Thymus (tissue), 14 donors: ENCODE measurements at places on chromosomes 6 and 20. TPM values are rescaled to one million over a fixed set of nuclear protein-coding genes. Genes with fewer than 3 reads are reported as not detected.

GRCh38 chr20:50041246-50041873 is 58.6 kb downstream of the SNAI1 start:
- no peaks in the 10 kb centered on the region for H3K36me3 ChIP-seq
- DNase-seq = peak; percentile 43
- no peaks in the 10 kb centered on the region for H3K4me1 ChIP-seq
- H3K4me3 ChIP-seq = no peak overlapping the region
- H3K27ac ChIP-seq = no peak overlapping the region

- H3K4me3 ChIP-seq = no peak overlapping the region
- H3K4me1 ChIP-seq = no peaks in the 10 kb centered on the region
- no peaks in the 10 kb centered on the region for H3K36me3 ChIP-seq
- no peak overlapping the region for H3K27ac ChIP-seq
Observed at GRCh38 chr6:149815788-149816187, 48.4 kb downstream of the LRP11 start.

- no peaks in the 10 kb centered on the region for H3K4me1 ChIP-seq
- no peak overlapping the region for H3K27ac ChIP-seq
- H3K27me3 ChIP-seq = no peaks in the 10 kb centered on the region
- no peak for DNase-seq
- H3K4me3 ChIP-seq = no peak overlapping the region
Observed at GRCh38 chr20:22795433-22795832, 211.1 kb upstream of the FOXA2 start.

NCR2 gene
- total RNA-seq = not detected

KCNK16 gene
- not detected for total RNA-seq

GRCh38 chr6:166592821-166593220 is 6.3 kb upstream of the RAMACL start:
- H3K27ac ChIP-seq = no peak overlapping the region
- no peak for DNase-seq
- no peaks in the 10 kb centered on the region for H3K27me3 ChIP-seq

DNA sequence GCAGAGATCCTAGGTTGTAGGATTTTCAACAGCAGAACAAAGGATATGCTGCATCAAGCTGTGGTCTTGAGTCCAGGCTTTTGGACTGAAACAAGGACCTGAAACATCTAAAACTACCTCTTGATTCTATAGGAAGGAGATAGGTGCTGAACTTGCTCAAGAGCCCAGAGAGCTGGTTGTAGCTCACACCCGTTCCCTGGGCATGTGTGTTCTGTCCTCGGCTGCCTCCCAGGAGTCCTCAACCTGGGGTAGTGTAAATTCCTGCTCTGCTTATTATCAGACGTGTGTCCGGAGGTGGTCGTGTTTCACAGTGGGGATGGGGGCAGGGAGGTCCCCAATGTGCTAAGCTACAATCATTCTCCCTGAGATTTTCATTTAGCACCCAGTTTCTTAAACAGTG is 4.8 kb downstream of the NOP56 start:
- peaks cover 73% of the 10 kb centered on the region for H3K36me3 ChIP-seq
- H3K4me1 ChIP-seq = peaks cover 15% of the 10 kb centered on the region
- no peaks in the 10 kb centered on the region for H3K27me3 ChIP-seq
- no peak overlapping the region for H3K4me3 ChIP-seq

GRCh38 chr20:18513208-18513607 is 5.5 kb downstream of the SEC23B start:
- peaks cover 4% of the 10 kb centered on the region for H3K4me1 ChIP-seq
- no peaks in the 10 kb centered on the region for H3K27me3 ChIP-seq
- H3K27ac ChIP-seq = no peak overlapping the region
- H3K36me3 ChIP-seq = peaks cover 12% of the 10 kb centered on the region
- H3K4me3 ChIP-seq = no peak overlapping the region
- DNase-seq = no peak

- no peak for DNase-seq
- H3K27me3 ChIP-seq = no peaks in the 10 kb centered on the region
- no peak overlapping the region for H3K27ac ChIP-seq
Observed at GRCh38 chr6:33857093-33857931, 53.5 kb upstream of the MLN start.

TSPO2 gene
- 0.38 TPM for total RNA-seq

MRAP2 gene
- total RNA-seq = 1.6 TPM

DEF6 gene
- 75.7 TPM for total RNA-seq

DNA sequence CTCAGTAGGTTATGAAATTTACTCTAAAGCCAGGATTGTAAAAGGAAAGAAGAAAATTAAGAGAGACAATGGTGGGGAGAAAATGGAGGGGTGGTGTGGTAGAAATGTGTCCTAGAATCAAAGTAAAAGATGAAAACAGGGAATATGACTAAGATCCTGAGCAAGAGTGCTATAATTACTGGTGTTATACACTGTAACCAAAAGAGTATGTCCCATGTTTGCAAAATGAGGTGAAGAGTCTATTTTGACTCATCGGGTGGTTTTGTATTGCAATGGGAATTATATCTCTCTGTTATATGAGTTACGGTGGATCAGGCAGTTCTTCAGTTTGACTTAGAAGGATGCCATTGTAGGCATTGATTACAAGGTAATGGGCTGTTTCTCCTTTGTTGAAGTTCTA is 8.5 kb downstream of the L3MBTL3 start:
- H3K27ac ChIP-seq = no peak overlapping the region
- no peak for DNase-seq
- no peaks in the 10 kb centered on the region for H3K4me1 ChIP-seq
- H3K36me3 ChIP-seq = no peaks in the 10 kb centered on the region

GRCh38 chr6:13941902-13942301 is 17.1 kb downstream of the RNF182 start:
- H3K4me3 ChIP-seq = no peak overlapping the region
- H3K36me3 ChIP-seq = no peaks in the 10 kb centered on the region
- no peaks in the 10 kb centered on the region for H3K4me1 ChIP-seq

- no peak overlapping the region for H3K27ac ChIP-seq
- H3K36me3 ChIP-seq = no peaks in the 10 kb centered on the region
- H3K27me3 ChIP-seq = no peaks in the 10 kb centered on the region
Observed at GRCh38 chr20:57157106-57157691, 109.2 kb downstream of the BMP7 start.

PNPLA1 gene
- 0.09 TPM for total RNA-seq

DNA sequence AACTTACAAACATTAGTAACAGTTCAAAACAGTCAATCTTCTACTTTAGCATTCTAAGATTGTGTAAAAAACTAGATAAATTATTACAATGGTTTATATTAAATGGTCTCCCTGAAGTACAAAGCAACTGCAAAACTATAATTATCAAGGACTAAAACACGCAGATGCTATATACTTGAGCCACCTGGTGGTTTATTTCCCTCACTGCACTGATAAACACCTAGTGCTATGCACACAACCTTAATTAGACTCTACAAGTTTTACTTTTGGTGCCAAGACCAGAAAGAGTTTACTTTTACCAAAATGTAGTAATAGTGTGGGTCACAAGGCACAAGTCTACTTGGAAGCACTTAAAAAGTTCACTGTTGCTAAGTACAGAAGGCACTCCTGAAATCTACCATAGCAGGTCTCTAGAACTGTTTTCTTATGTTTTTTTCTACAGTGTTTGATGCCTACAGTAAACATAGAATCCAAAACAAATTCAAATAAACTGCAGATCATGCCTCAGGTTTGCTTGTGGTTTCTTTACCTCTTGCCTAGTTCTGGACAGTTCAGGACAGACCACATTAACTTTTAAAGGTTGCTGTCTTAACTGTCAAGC is 49.2 kb downstream of the GMDS start:
- H3K27ac ChIP-seq = no peak overlapping the region
- no peaks in the 10 kb centered on the region for H3K27me3 ChIP-seq
- H3K36me3 ChIP-seq = no peaks in the 10 kb centered on the region

GRCh38 chr20:57589728-57590484 is 29.0 kb downstream of the PCK1 start:
- H3K27me3 ChIP-seq = no peaks in the 10 kb centered on the region
- H3K27ac ChIP-seq = no peak overlapping the region
- no peaks in the 10 kb centered on the region for H3K36me3 ChIP-seq
- no peak overlapping the region for H3K4me3 ChIP-seq
- no peaks in the 10 kb centered on the region for H3K4me1 ChIP-seq
- no peak for DNase-seq
